Activated CD4-positive, alpha-beta T cell treated with anti-CD3 and anti-CD28 coated beads, Interleukin-2, amount 50 U/mL, for 16 hours (primary cell): ENCODE measurements at places on chromosomes 3 and 15.

- DNase-seq, result no peak
Observed at GRCh38 chr3:81651139-81651538, 110.3 kb downstream of the GBE1 start.

GRCh38 chr3:180358179-180358578, 243.8 kb upstream of the TTC14 start:
- no peak for DNase-seq

GRCh38 chr15:70033109-70033508, 64.6 kb downstream of the TLE3 start:
- DNase-seq, result no peak

DNA sequence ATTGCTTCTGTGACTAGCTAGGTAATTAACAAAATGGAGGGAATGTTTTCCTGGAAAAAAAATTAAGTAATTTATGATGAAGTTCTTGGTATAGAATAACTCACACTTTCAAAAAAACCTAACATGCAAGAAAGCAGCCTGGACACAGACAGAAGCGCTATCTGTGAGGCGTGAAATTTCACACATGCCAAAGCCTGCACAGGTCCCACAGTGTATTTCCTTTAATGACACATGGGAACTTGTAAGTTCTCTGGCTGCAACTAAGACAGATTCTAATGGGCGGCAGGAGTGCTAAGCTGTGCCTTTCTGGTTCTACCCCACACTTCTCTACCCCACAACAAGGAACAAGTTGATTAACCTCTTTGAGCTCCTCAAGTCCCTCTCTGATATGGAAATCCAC, 84.9 kb upstream of the NEO1 start:
- DNase-seq, result no peak

GRCh38 chr3:24615177-24615576, 120.5 kb upstream of the THRB start:
- DNase-seq, result no peak

GRCh38 chr3:114691871-114692270, 398.0 kb downstream of the TIGIT start:
- DNase-seq, result no peak

GRCh38 chr3:99641480-99641879, 3.1 kb downstream of the COL8A1 start:
- DNase-seq, result no peak

DNA sequence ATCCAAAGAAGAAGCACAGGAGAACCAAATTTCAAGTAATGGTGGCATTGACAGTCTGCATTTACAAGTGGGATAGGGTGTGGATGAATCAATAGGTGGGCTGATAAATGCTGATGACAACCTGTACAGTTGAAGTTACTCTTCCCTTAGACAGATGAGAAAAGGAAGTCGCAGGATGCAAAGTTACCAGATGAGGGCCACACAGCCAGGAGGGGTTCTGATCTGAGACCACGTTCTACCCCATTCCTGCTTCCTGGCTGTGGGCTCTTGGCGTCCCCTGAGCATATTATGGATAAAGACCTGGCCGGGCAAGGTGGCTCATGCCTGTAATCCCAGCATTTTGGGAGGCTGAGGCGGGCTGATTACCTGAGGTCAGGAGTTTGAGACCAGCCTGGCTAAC, 104.6 kb downstream of the EOMES start:
- no peak for DNase-seq

GRCh38 chr15:20356444-20356910, 185.1 kb downstream of the GOLGA6L6 start:
- DNase-seq, result peak; percentile 77

DNA sequence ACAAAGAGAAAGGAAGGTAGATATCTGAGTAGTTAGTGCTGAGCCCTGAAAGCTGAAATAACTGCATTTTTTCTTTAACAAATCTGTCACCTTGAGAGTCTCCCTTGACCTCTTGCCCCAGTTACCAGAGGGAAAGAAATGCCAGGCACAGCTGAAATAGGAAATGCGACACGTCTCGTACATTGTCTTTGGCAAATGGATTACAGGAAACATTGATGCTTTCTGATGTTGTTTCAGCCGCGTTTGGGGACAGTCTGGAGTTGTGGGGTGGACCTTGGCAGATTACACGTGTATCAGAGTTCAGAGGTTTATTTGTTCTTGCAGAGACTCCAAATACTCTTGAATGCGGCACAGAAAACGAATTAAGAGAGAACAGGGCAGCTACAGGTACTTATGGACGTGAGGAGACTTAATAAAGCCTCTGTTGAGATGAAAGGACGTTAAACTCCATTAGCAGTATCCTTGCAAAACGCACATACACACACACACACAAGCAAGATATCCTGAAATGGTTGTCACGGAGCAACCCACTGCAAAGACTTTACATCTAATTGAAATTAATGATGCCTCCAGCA, 272.8 kb upstream of the RORA start:
- DNase-seq, result no peak

DNA sequence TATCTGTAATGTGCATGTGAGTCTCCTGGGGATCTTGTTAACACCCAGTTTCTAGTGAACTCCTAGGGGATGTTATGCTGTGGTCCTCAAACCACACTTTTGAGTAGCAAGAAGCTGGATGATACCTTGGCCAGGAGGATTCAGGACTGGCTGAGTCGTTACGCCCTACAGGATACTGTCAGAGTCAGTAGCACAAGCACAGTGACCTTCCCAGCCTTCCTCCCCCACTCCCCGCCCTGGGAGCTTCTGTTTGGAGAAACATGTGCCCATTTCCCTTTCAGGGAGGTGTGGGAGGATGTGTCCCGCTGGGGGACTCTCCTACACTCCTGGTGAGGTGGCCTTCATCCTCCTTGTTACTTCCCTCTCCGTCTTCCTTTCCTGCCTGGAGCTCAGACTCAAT, 76.4 kb upstream of the TRPM1 start:
- DNase-seq, result no peak

GRCh38 chr3:48464713-48465221, 18.2 kb downstream of the ATRIP start:
- DNase-seq, result no peak

DNA sequence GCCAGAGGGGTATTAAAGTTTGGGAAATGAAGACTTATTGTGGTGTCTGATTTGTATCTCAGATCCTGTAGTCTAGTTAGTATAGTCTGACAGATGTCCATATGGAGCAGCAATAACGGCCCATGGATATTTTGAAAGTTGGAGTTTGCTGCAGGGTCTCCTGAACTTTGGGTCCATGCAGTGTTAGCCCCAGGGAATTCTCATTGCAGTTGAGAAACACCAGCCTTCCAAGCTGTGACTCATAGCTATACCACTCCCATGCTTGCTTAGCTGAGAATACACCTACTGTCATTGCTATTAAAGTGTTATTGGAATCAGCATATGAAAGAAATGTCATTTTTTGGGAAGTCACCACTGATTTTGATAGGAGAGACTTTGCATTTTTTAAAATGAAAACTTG, 29.2 kb downstream of the TMOD2 start:
- DNase-seq, result no peak

GRCh38 chr3:124631727-124632126, 98.5 kb upstream of the UMPS start:
- no peak for DNase-seq

- DNase-seq, result no peak
Observed at GRCh38 chr15:27686369-27686768, 412.7 kb downstream of the OCA2 start.

- DNase-seq, result no peak
Observed at GRCh38 chr3:21752749-21753347, 1.8 kb upstream of the ZNF385D start.

DNA sequence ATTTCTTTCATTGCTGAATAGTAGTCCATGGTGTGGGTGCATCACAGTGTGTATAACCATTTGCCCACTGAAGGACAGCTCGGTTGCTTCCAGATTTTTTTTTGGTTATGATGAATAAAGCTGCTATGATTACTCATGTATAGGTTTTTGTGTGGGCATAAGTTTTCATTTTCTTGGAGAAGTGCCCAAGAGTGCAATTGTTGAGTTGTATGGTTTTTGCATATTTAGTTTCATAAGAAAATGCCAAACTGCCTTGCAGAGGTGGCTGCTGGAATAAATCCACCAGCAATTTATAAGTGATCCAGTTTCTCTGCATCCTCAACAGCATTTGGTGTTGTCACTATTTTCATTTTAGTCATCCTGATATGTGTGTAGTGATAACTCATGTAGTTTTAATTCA, 8.4 kb upstream of the SPESP1 start:
- no peak for DNase-seq

DNA sequence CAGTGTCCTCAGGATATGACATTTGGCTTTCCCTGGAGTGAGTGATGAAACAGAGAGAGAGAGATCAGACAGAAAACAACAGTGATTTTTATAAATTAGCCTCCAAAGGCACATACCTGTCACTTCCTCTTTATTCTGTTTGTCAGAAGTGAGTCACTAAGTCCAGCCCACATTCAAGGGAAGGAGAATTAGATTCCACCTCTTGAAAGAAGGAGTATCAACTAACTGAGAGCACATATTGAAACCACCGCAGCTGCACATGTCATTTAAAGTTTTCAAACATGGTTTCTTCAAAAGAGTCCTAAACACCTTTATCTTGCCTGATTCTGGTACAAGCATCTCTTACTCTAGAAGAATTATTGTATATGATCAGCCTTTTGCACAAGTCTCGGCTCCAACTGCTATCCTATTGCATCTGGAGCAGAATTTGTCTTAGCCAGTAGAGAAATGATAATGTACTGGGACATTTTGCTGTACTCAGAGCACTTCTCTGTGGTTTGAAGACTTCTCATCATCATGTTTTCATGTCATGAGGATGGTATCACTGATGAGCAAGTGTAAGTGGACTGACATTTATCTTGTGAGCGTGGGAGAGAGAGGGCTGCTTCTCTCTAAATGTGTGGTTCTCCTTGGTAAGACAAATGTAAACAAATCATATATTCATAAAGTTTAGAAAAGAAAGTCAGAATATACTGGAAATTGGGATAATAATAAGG, 338.9 kb upstream of the CFAP20DC start:
- DNase-seq, result peak; percentile 80

GRCh38 chr15:49370782-49371181, 52.3 kb upstream of the FGF7 start:
- no peak for DNase-seq

DNA sequence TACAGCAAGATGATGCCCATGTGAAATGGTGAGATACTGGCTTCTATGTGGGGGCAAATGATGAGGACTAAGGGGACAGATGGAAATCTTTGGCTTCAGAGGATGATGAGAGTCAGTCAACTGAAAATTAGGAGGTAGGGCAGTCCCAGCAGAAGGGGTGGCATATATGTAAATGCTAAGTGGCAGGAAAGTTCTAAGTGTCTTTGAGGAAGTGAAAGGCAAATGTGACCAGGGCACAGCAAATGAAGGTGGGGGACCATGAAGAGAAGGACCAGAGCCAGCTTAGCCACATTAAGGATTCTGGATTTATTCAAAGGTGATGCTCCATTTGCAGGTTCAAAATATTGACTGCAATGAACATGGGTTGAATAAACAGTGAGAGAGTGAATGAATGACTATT, 29.2 kb upstream of the LIMD1 start:
- no peak for DNase-seq

DNA sequence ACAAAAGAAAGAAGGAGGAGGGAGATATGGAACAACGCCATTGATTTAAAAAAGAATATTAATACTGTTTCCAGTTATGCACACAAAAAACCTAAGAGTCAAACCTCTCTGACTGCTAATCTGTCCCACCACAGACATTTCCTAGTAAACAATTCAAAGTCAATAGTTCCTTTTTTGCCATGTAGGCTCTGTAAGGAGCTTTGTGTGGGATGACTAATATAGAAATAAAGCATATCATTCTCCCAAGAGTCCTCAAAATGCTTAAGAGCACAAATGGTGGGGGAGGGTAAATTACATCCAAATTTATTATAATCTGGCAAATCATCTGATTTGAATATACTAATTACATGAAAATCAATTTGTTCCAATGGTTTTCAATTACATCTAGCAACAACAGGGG, 155.9 kb upstream of the CNTN4 start:
- DNase-seq, result no peak

- no peak for DNase-seq
Observed at GRCh38 chr3:170301405-170301804, 56.1 kb upstream of the SKIL start.

DNA sequence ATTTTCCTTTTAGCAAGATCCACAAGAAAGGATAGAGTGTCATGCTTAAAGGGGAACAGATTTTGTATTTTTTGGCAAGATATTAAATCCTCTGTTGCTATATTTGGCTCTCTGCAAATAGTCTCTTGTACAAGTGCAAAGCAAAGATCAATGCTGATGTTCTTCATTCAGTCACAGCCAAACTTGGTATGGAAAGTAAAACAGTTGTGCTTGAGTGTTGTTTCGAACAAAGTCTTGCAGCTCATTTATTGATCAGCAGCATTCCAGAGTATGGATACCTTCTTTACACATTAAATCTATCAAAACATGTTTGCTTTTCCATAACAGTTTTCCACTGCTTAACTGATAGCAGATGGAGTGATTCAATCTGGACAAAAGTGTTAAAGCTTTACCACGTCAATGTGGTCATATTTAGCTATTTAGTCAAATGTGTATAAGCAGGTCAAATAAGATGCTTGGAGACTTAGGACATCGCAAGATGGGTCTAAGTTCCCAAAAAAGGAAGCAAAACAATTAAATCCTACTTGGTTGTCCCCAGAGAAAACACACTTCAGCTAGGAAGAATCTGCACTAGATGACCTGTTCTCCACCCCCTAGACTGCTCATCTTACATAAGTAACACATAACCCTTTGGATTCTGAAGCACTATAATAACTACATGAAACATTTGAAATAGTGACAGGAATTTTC, 52.4 kb downstream of the VGLL3 start:
- DNase-seq, result no peak

DNA sequence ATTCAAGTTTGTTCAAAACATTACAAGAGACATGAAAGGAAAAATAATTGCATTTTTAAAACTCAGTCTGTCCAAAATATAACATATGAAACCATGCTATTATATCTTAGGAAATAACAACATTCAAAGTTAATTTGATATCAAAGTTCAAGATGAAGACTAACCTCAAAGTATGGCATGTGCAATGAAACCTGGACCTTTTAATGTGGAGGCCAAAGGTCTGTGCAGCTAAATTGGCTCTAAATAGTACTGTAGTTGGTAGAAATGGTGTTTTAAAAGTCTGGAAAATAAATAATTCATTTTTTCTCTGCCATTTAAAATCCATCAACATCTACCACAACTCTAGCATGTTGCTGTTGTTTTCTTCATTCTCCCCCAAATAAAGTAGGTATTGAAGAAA, 8.7 kb downstream of the GRAMD1C start:
- no peak for DNase-seq

- no peak for DNase-seq
Observed at GRCh38 chr3:128471720-128472119, 5.0 kb upstream of the DNAJB8 start.

DNA sequence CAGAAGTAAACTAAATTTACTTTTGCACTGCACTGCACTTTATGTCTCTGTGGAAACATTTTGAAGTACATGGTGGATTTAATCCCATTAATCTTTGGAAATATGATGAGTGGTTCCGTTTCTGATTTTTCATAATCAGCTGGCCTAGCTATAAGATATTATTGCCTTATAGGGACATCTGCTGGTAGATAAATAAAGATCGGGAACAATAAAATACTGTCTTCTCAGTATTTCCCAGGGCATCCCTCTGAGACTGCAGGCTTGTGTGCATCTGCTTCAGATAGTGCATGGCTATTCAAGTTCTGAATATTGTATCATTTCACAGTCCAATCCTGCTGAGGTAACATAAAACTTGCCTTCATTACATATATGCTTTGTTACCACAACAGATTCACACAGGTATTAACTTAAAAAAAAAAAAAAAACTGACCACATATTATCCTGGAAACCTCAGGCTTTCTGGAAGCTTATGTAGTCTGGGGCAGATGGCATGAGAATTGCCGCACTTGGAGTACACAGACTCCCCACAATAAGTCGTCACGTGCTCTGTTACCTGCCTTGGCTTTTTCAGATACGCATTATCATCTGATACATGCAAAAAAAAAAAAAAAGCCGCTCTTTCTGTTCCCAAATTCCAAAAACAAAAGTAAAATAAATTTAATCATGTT, 330.8 kb upstream of the AGTR1 start:
- no peak for DNase-seq
